ENCODE measurements at places on chromosomes 1 and 21.

GRCh38 chr1:186112280-186112679, 262.8 kb downstream of the TPR start:
- DNase-seq = no peak

GRCh38 chr1:230347896-230348295, 78.2 kb downstream of the PGBD5 start:
- DNase-seq = no peak

DNA sequence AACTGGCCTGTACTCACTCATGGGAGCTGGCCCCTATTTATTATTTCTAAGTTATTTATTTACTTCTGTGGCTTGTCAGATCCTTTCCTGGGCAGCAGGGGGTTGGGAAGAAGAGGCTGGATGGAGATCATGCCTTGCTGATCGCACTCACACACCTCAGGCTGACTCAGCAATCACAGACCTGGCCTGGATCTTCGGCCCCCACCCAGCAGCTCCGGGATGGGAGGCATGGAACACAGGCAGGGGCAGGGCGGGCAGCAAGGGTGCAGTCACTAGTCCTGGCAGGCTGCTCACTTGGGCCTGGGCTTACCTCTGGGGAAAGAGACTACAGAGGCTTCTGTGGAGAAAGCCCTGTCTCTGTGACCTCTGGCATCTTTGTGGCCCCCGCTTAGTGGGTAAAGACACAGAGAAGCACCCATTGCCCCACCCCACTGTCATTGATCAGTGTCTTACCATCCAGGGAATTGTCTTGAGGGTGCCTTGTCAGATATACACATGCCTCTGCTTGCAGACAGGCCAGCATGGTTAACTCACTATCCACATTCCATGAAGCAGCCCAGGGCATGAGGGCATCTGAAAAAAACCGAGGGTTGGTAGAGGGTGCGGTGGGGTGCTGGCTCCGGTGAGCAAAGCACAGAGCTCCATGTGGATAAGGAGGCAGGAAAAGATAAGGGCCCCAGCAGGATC, 3.7 kb downstream of the ARTN start:
- no peak for DNase-seq

DNA sequence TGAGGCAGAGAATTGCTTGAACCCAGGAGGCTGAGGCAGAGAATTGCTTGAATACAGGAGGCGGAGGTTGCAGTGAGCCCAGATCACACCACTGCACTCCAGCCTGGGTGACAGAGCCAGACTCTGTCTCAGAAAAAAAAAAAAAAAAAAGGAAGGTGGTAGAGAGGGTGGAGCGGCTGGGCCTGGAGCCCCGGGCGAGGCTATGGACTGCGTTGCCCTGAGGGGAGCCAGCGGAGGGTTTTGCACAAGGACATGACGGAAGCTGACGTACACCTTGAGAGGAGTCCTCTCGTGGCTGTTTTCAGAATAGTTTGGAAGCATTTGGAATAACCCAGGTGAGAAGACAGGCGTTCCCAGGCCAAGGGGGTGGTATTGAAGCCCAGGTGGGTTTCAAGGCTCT, 6.9 kb upstream of the FBLIM1 start:
- DNase-seq = no peak

- DNase-seq = no peak
These were observed 458.9 kb downstream of the NCAM2 start for GRCh38 chr21:21457077-21457476.

GRCh38 chr21:30349572-30349971, 1.2 kb upstream of the KRTAP23-1 start:
- no peak for DNase-seq

DNA sequence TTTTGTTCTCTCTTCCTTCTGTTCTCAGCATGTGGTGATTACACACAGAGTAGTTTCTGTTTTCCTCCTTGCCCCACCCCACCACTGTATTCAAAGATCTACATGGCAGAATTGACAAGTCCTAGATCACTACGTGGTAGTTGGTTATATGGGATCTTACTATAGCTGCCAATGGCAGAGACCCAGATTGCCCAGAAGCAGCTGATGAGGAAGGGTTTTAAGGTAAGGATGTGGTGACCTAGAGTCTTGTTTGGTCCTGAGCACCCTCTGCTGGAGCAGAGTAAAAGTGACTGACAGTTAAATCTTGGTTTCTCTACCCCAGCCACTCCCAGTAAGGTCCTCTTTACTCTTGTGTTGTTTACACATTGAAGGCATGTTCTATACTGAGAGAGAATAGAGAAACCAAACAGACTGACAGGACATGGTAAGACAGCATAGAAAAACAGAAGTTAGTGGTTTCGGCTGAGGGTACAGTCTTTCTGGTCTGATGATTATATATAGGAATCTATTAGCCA, 22.8 kb upstream of the STRIP1 start:
- peak; percentile 76 for DNase-seq

GRCh38 chr1:185388346-185388745, 71.3 kb upstream of the IVNS1ABP start:
- DNase-seq = no peak

DNA sequence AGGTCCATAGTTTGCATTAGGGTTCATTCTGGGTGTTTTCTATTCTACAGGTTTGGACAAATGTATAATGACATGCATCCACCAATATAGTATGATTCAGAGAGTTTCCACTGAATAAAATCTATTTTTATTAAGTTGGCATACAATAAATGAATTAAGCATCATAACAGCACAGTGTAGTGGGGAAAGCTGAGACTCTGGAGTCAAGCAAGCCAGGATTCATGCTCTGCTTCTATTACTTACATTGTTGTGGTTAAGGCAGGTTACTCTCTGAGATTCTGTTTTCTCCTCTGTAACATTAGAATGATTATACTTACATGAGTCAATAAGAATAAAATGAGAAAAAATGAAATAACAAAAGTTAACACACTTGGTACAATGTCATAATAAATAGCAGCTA, 131.3 kb downstream of the SLC30A10 start:
- no peak for DNase-seq

DNA sequence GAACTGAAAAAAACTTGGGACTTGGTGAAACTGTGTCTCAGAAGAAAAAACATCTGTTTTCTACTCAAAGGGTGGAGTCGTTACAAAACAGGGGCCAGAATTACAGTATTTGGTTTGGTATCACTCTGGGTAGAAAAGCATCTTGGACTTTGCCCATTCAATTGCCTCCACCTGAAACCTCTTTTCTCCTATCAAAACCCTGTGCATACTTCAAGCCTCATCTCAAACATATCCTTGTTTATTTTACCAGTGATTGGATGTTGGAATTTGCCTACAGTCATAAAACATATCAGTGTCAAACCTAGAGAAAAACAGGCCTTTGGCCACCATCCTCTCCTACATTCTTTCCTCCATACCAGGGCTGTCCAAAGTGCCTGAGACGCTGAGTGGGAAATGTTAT, 281.5 kb downstream of the PLPP3 start:
- no peak for DNase-seq

DNA sequence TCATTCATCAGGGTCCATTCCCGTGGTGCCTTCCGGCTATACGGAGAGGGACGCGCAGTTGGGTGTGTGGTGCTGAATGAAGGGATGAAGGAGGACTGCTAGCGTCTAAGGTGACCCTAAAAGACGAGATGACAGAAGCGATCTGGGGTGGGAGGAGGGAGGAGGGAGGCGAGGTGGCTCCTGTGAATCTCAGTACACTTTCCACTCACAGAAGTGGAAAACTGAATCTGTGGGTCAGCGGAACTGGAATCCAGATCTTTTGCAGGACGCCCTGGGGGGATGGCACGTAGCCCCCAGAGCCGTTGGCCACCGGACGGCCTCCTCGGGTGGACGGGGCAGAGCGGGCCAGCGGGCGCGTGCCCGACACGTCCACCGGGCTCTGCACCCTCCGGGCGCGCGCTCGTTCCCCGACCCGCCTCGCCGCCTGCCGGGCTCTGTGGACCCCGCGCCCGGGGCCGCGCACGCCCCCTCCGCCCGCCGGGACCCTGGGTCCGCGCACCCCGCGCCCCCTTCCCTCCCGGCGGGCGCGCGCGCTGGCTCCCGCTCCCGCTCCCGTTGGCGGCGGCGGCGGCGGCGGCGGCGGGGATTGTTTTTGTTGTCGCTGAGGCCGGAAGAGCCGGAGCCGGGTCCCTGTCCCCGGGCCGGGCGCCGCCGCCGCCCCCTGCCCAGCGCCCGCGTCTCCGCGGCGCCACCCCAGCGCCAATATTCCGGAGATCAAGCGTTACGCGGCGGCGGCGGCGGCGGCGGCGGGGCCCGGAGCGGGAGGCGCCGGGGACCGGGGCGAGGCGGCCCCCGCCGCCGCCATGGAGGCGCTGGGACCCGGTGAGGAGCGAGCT, at the start of gene AGO4:
AGO4 (plus strand) TSS at position 403 of the 836 bp plus-strand sequence; CDS start at position 804, 401 bp downstream.
- peak; percentile 61 for DNase-seq

GRCh38 chr1:16888860-16889816, 6.6 kb upstream of the RNU1-2 start:
- DNase-seq = peak; percentile 91

GRCh38 chr1:162138112-162138511, 68.6 kb downstream of the NOS1AP start:
- DNase-seq = no peak

DNA sequence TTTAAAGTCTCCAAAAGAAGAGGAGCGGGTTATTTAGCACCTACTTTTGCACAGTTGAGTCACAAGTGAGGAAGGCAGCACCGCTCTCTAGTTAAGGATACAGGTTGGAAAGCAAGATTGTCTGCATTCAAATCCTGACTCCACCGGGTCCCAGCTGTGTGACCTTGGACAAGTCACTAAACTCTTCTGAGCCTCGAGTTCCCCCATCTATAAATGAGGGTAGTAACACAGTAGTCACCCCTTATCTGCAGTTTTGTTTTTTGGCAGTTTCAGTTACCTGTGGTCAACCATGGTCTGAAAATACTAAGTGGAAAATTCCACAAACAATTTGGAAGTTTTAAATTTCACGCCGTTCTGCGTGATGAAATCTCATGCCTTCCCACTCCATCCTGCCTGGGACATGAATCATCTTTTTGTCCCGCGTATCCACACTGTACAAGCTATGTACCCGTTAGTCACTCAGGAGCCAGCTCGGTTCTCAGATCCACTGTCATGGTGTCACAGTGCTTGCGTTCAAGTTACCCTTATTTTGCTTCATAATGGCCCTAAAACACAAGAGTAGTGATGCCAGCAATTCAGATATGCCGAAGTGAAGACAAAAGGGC, 49.4 kb downstream of the CAPZB start:
- DNase-seq = peak; percentile 69

DNA sequence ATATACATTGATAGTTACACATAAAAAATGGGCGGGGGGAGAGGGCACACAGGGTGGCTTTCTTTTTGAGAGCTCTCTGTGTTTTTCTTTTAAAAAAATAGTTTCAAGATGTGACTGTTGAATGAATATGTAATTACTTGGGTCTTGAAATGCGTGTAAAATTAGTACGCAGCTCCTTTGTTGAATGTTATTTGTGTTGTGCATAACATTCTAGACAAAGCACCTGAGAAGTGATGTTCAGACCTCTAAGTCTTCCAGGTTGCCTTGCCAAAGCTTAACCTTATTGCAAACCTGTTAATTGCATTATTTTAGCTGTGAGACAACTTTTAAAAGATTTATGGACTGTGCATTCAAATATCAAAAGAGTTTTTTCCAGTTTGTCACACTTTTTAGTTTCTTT, 5.4 kb downstream of the PBX1 start:
- DNase-seq = no peak

DNA sequence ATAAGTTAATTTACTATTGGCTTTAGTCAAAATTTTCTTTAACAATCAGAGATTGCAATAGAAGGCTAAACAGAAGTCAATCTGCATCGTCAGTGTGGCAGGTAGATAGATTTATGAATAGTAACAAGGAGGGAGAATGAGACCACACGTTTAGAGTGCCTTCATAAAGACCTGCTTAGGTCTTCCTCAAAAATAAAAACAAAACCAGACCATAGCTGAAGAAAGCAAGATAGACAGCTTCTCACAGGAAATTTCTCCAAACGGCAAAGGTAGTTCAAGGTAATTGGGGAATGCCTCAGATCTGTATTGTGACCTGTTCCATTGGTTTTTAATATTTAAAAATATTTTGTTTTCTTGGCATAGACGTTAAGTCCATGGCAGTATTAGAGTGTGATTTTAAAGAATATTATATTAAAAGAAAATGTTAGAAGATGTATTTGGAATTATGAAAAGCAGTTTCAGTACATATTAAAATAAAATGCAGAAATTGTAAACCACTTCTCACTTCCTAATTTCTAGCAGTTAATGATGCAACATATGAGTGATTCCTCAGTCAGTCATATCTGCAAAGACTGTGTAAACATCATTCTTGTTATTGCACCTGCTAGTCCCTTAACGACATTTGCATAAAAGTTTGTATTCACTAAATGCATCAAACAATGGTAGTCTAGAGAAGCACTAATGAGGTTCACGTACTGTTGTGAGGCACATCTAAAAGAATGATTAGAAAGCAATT, 278.0 kb downstream of the HLX start:
- DNase-seq = peak; percentile 81

DNA sequence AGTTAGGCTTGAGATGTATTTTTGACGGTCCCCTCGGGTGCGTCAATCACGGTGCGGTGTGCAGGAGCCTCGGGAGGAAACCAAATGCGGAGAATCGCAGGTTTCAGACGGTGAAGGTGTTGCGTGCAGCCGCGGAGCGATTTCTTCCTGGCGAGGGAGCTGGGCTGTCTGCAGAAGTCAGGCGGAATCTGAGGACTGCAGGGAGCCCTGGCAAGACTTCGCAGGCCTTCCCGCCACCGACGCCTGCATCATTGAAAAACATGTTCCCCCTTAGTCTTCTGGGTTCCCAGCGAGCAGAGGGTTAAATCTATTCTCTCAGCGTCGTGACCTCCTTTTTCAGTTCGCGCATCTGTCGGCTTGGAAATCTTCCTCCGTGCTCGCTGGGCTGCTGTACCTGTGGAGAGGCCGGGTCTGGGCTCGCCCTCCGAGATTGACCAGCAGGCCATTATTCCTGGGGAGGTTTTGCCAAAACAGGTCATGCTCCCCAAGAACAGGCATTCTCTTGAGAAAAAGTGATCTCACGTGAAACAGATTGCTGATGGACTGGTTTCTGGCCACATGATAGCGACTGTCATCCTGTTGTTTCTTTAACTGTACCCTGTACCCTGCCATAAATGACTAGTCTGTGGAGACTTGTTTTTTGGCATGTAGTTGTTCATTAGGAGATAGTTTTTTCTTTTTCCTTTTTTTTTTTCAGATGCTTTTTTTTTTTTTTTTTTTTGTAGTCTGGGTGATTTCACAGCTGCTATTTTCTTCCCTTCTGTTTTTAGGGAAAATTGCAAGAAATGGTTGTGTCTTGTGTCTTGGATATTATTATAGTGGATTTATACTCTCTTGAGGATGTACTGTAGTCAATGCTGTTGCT, 894 bp downstream of the EPB41 start:
- peak; percentile 22 for DNase-seq

- DNase-seq = no peak
These were observed 4.3 kb upstream of the SLC30A2 start for GRCh38 chr1:26050248-26050640.

Data from suppressor macrophage (primary cell).